H7 (cell line): ENCODE measurements at places on chromosomes 2 and 18.

GRCh38 chr2:238651306-238652052 is 196.4 kb upstream of the TWIST2 start:
- no peak for DNase-seq

DNA sequence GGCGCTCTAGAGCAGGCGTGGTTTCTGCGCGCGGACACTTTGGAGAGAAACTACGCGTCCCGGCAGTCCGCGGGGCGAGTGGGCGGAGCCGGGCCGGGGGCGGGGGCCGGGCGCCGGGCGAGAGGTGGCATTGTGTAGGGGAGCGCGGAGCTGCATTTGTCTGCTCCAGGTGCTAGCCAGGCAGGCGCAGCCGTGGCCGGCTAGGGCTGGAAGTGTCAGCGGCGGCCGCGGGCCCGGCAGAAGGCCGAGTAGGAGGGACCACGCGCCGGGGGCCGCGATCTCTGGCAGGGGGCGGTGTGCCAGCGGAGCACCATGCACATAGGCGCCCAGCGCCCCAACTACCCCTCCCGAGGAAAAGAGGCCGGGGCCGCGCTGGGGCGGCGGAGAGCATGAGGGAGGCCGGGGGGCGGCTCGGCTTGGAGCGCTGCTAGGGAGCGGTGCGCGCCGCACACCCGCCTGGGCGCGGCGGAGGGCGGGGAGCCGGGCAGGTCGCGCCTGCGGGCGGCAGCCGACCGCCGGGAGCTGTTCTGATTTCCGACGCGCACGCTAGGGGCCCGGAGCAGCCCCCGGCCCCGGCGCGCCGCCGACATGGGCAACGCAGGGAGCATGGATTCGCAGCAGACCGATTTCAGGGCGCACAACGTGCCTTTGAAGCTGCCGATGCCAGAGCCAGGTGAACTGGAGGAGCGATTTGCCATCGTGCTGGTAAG is at the start of gene FMNL2:
FMNL2 (plus strand) TSS at position 159 of the 710 bp plus-strand sequence.
- DNase-seq = peak; percentile 95

GRCh38 chr18:28149810-28150420 is 27.0 kb downstream of the CDH2 start:
- no peak for DNase-seq

- no peak for DNase-seq
Observed at GRCh38 chr2:109531221-109531620, 82.5 kb downstream of the SEPTIN10 start.

DNA sequence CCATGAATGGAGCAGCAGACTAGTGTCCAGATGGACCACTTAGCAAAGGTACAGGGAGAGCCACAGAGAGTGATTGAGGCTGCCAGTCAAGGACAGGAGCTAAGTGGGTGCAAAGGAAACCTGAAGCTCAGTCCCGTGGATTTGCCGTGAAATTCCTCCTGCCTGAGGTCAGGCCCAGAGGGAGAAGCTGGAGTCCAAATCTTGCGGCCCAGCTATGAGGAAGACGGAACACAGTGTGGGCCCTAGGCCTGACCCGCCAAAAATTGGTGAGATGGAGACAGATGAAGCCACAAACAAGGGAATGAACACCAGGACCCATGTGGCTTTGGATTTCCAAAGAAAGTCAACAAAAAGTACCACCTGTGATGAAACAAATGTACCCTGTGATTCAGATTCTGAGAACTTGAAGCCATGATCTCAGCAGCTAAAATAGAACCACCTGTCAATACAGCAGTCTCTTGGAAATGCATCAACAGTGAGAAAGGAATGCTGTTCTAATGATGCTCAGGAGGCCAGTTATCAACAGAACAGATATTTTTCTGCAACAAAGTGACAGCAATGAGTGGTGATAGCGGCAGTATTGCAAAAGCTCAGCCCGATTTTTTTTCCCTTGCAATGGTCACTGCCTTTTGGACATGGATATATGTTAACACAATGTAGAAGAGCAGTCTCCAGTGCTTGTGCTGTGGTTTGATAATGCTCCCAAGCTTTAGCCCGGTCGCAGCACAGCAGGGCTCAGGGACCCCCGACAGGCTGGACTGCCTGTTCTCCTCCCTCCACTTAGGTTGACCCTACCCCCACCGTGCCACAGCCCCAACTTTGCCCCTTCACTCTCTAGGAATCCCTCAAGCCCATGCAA is 10.7 kb downstream of the COL6A3 start:
- DNase-seq = no peak

DNA sequence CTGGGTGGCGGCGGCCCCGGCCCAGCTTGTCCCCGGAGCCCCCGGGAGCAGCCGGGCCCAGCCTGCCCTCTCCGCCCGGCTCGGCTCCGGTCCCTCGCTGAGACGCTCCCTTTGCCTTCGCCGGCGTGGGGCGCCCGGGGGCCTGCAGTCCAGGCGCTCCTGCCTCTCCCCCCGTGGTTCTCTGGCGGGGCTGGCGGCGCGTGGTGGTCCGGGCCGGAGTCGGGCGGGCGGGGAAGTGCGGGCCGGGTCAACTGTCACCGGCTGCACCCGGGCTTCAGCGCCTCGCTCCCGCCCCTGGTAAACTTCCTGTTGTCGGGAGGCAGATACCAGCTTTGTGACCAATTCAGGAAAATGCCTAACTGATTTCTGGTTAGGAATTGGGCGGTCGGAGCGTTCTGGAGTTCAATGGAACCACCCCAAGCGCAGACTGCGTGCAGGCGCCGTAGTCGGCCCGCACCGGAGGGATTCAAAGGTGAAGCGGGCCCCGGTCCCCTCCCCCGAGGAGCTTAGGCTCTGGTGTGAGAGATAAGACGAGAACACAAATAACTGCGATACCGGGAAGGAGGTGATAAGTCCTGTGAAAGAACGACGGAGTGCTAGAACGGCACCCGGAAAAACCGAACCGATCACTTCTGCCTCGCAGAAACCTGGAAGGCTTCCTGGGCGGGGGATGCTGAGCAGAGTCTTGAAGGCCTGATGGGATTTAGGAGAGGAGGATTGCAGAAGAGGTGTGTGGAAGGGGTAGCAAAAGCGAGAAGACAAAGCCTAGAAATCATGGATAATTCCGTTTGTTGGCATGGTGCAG is 891 bp downstream of the CAB39 start:
- peak; percentile 68 for DNase-seq

DNA sequence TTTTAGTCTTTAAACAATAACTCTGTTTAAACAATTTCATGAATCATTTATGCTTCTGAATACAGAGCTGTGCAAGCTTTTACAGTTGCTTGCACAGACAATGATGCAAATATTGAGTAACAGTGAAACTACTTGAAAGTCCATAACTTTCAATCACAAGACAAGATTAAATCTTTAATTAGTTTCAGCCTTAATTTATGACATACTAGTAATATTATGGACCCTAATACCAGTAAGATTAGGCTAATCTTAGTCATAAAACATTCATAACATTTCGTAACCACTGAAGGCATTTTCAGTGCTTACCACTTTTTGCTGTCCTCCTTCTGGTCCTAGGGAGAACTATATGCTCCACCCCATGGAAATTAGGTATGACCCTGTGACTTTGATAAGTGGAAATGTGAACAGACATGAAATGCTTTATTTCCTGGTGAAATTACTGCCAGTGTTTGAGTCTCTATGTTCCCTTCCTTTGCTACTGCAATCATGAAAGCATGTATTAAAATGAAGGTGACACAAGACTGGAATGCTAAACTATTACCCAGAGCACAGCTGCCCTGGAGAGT is 1.8 kb upstream of the COBLL1 start:
- no peak for DNase-seq

DNA sequence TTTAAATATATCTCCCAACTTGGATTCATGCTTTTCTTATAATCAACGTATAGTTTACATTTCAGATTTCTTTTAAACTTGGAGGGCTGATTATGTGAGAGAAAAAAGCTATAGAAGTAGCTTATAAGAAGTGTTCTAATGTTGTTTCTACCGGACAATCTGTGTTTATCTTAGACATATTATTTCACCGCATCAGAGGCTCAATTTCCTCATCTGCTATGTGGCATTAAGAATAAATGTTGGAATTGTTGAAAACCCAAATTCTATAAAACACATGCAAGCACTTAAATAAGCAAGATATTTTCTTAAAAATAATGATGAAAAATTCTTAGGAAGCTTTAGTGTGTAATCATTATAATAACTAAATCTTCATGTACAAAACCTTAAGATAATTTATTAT is 407.9 kb downstream of the HRH4 start:
- no peak for DNase-seq

DNA sequence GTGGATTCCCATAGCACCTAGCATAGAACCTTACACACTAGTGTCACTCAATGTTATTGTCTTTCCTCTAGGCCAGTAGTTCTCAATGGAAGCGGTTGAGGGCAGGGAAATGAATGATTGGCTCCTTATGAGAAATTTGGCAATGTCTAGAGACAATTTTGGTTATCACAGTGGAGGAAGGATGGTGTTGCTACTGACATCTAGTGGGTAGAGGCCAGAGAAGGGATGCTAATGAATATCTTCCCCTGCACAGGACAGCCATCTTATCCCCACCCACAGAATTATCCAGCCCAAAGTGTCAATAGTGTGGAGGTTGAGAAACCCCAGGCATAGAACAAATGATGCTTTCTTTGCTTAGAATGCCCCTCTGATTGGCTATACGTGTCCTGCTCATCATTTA is 15.8 kb downstream of the C18orf63 start:
- DNase-seq = peak; percentile 4

DNA sequence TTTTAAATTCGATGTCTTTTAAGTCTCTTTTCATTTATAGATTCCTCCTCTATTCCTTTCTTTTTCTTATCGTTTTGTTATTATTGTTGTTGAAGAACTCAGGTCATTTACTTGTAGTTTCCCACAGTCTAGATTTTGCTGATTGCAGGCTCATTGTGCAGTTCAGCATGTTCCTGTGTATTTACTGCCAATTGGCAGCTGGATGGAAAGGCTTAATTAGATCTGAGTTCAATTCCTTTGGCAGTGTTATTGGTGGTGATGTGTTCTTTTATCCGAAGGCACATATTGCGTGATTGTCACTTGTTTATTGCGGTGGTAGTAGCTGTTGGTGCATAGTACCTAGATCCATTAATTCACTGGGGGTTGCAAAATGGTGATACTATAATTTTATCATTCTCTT is 180.7 kb downstream of the BABAM2 start:
- no peak for DNase-seq

GRCh38 chr18:13890761-13891361 is 24.5 kb downstream of the MC2R start:
- no peak for DNase-seq

DNA sequence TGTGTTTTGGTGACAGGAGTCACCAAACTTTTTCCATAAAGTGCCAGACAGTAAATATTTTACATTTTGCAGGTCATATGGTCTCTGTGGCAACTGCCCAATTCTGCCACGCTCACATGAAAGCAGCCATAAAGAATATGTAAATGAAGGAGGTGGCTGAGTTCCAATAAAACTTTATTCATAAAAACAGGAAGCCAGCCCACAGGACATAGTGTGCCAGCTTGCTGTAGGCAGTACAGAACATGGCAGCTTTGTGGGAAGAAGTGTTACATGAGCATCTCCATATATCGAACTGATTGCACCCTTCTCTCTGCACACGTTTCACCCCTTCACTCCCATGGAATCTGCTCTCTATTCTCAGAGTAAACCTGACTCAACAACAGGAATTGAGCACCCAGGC is 10.2 kb downstream of the ASB18 start:
- no peak for DNase-seq

- DNase-seq = no peak
Observed at GRCh38 chr2:204019572-204020501, 83.3 kb downstream of the ICOS start.
